ENCODE measurements at places on chromosomes 1 and 21. TPM values are rescaled to one million over a fixed set of nuclear protein-coding genes. Genes with fewer than 3 reads are reported as not detected.

GRCh38 chr1:88266051-88266450 lies 418.0 kb upstream of the PKN2 start:
- DNase-seq: no peak

GRCh38 chr1:10387677-10388386 lies 11.0 kb upstream of the PGD start:
- peak; percentile 30 for DNase-seq

DNA sequence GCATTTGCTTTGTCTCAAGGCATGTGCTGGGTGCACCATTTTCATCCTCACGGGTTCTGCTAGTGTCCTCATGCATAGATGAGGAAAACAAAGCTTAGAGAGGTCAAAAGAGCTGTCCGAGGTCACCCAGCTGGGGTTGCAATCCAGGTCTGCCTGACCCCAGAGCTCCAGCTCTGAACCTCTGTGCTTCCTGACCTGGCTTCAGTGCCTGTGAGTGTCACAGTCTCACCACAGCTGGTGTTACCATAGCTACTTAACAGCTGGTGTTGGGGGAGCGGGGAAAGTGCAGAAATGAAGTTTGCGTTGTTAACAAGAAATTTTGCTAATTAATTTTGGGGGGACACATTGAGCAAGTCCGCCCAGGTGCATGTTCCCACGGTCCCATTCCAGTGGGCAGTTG lies 328.5 kb downstream of the KIF26B start:
- no peak for DNase-seq

DNA sequence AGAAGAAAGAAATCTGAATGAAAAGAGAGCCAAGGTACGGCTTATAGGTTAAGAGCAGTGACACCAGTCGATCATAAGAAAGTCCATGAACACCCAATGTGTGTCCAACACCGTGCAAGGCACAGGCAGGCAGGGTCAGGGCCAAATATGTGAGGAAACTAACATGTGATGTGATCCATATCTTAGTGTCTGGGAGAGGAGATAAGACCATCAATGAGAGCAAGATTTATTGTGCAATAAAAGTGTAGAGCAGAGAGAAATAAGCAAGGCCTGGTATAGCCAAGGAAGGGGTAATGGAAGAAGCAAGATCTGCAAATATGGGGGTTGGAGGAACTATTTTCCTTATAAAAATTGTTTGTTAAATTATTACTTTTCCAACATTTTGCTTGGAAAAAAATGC lies 198.8 kb downstream of the CRB1 start:
- no peak for DNase-seq

DNA sequence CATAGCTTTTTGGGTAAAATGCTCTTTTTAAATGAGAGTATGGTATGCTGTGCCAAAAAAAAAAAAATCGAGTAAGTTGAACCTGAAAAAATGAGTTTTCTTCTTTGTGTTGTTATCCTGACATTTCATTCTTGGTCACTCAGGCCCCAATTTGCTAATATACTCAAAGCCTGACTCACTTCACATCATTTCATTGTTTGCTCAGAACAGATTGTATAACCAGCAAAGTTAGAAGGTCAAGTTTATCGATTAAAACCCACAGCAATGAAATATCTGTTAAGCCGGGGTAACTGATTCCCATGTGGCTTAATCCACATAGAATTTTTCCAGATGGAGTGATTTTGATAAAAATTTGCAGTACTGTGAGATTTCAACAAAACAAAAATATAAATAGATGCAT lies 363.7 kb downstream of the NEGR1 start:
- no peak for DNase-seq

DNA sequence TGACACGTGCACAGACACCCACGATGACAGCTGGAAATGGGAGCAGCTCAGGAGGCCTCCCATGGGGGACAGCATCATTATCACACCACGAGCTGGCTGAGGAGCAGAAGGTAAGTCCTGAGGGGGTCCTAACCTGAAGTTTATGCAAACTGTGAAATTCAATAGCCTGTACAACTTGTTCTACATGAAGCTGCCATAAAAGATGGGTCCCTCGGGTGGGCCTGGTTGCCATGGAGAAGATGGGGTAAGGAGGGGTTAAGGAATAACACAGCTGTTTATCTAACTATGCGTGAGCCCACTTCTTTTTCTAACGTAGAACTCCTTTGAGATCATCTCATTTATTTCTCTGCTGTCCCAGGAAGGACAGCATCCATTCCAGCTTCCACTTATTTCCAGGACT lies 163.4 kb upstream of the CD34 start:
- DNase-seq: no peak

DNA sequence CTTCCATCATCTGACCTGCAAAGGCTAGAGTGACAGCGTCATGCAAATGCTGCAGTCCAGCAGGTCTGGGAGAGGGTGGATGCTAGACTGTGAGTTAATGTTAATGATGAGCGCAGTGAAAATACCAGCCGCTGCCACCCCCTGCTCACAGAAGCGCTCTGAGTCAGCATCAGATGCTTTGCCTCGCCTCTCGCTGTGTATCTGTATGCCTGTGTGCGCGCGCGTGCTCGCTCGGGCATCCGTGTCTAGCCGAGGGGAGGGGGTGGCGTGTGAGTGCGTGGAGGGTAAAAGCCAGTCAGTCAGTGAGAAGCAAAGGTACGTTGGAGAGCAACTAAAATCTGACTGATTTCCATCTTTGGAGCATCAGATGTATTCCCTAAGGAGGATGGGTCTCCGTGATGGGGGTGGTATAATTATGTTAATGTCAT lies 858.7 kb downstream of the USP25 start:
- DNase-seq: peak; percentile 74

DNA sequence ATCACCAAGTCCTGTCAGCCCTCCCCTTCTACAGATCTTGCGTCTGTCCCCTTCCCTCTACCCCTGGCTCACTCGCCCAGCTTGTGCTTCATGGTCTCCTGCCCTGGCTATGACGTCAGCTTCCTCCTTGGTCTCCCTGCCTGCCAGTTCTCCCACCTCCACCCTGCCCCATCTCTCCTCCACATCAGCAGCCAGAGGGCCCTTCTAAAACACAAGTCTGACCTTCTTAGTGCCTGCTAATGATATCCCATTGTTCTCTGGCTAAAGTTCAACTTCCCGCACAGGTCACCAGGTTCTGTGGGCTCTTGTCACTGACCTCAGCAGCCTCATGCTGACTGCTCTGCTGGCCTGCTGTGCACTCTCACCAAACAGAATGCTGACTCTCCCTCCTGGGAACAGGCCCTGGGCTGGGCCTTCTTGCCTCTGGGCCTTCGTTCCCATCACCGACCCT lies 24.7 kb upstream of the MYCL start:
- DNase-seq: no peak

Gene POU3F1
- total RNA-seq: not detected

Gene A3GALT2
- total RNA-seq: not detected

Gene DRAM2
- 39.9 TPM for total RNA-seq

Gene MAP1LC3C
- 0.59 TPM for total RNA-seq

Gene RGS4
- total RNA-seq: 0.26 TPM

Gene LRIG2
- 32.4 TPM for total RNA-seq

Gene KCNA2
- not detected for total RNA-seq

Gene FMOD
- total RNA-seq: 119 TPM

All from uterus (tissue), 4 donors.